ENCODE measurements at places on chromosomes 12 and 14. TPM values are rescaled to one million over a fixed set of nuclear protein-coding genes. Genes with fewer than 3 reads are reported as not detected.

Gene PPP1R36
- polyA plus RNA-seq, result 0.08 TPM

Gene KRT2
- polyA plus RNA-seq, result not detected

Gene BCL11B
- not detected for polyA plus RNA-seq

DNA sequence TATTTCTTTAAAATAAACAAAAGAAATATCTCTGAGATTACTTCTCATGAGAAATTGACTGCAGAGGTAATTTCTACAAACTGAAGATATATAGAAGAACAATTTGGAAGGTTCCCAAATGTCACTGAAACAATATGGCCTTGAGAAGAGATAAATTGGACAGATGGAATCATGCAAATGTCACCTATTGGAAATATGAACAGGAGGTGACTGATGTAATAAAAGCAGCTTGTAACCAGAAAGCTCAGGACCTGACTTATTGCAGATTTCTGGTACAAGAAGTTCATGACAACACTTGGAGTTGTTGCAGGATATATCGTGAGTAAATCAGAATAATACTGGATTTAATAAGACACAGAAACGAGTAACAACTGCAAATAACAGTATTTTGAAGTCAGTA lies 93.3 kb upstream of the TRHDE start:
- no peak for DNase-seq

DNA sequence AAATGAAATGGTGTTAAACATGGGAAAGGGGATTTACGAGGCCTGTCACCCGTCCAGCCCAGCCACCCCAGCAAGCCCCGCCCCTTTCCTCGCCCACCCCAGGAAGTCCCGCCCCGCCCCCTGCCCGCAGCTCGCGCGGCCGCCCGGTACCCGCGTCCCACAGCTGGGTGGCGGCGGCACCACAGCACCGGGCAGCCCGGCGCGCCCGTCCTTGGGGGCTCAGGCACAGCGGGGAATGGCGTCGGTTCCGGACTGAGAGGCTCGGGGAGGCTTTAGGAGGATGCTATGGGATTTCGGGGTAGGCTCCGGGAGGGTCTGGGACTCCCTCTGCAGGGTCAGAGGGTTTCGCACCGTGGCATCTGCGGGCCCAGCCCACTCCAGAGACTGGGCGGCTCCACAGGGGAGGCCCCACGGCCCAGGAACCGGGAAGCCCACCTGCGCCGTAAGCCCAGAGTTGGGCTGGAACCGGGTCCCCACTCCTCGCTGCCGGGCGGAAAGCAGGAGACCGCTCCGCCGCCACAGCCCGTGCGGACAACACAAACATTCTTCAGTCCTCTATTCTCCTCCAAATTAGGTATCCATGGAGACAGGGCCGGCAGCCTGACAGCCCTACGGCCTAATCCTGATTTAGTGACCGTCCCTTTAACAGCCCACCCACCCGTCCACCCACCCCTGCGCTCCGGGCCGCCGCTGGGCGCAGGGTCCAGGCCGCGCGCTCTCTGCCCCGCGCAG lies 1.4 kb downstream of the FIGNL2 start:
- DNase-seq, result peak; percentile 94

Gene GYS2
- polyA plus RNA-seq, result not detected

Gene OVCH1
- polyA plus RNA-seq, result not detected

- no peak for DNase-seq
Measured at GRCh38 chr14:84251411-84252115, 1278.4 kb upstream of the FLRT2 start.

GRCh38 chr12:27506645-27507189 lies 17.3 kb upstream of the PPFIBP1 start:
- DNase-seq, result no peak

- DNase-seq, result peak; percentile 47
Measured at GRCh38 chr14:106308839-106309389, 782.5 kb downstream of the TMEM121 start.

Gene EGLN3
- polyA plus RNA-seq, result 0.31 TPM

Gene CDCA3
- polyA plus RNA-seq, result 34.0 TPM

GRCh38 chr12:101670007-101670671 lies 27.3 kb upstream of the CHPT1 start:
- DNase-seq, result peak; percentile 19

GRCh38 chr12:5582541-5582940 lies 150.6 kb downstream of the NTF3 start:
- DNase-seq, result no peak

- no peak for DNase-seq
Measured at GRCh38 chr12:57781801-57782200, 786 bp upstream of the TSFM start.

Gene B4GALNT3
- 0.34 TPM for polyA plus RNA-seq

DNA sequence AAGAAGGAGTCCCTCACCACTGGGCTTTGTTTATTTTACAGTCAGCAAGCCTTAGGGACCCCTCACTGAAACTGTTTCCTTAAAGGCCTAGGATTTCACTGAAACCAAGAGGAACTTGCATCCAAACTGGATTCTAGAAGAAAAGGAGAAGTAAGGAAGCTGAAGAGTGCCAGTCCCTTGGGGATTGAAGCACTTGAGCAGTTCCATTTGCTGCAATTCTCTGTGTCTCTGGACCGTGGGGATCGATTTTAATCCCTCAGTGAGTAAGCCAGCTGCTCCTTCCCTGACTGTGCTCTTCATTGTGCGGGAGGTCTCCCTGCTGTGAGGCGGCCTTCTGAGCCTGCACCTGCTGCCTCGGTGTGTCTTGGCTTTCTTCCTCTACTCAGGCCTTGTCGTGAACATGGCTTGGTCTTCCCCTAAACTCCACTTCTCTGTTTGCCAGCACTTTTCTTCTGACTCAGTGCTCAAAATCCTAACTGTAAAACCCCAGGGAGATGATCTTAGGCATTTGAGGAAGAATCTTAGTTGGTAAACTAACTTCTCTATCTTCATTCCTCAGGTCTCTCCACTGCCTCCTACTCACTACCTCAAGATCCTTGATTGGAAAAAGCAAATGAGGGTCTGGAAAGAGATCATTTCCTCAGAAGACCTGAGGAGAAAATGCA lies 132.6 kb downstream of the SLC38A6 start:
- DNase-seq, result no peak

GRCh38 chr12:111261911-111262676 lies 106.8 kb downstream of the PHETA1 start:
- no peak for DNase-seq

GRCh38 chr14:65072937-65073336 lies 29.4 kb downstream of the MAX start:
- no peak for DNase-seq

GRCh38 chr14:41144370-41144769 lies 462.3 kb upstream of the LRFN5 start:
- no peak for DNase-seq

- no peak for DNase-seq
Measured at GRCh38 chr12:4460761-4461160, 15.1 kb upstream of the FGF6 start.

DNA sequence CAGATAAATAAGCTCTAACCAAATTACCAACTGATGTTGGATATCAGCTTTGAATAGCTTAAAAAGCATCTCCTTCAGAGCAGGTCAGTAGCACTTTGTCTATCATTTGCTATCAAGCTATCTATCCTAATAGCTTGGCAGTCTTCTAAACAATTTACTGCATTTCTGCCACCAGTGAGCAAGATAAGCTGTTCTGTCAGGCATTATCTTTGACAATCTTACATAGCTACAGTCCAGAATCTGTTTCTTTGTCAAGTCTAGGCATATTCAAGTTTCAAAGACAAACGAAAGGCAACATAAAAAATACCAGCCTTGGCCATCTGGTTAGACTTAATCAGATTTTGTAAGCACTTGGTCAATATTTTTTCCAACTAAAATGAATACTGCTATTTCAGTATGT lies 5.6 kb downstream of the ARMH4 start:
- DNase-seq, result no peak

GRCh38 chr12:104305349-104305748 lies 1.8 kb downstream of the EID3 start:
- DNase-seq, result no peak

GRCh38 chr14:102999227-102999895 lies 58.0 kb downstream of the CDC42BPB start:
- no peak for DNase-seq

Gene ZDHHC22
- polyA plus RNA-seq, result 0.03 TPM

- DNase-seq, result no peak
Measured at GRCh38 chr14:64942531-64943111, at the start of gene GPX2. TSS of gene GPX2 (minus strand) at chr14:64942745. CDS start at chr14:64942726, 19 bp downstream.

GRCh38 chr12:103929046-103929783 lies 995 bp upstream of the HSP90B1 start:
- peak; percentile 84 for DNase-seq

Gene ANKS1B
- 1.8 TPM for polyA plus RNA-seq

Gene C12orf56
- polyA plus RNA-seq, result not detected

Gene PTPRR
- polyA plus RNA-seq, result 1.4 TPM

GRCh38 chr14:32224737-32225377 lies 21.8 kb upstream of the RNU6-8 start:
- DNase-seq, result peak; percentile 80

DNA sequence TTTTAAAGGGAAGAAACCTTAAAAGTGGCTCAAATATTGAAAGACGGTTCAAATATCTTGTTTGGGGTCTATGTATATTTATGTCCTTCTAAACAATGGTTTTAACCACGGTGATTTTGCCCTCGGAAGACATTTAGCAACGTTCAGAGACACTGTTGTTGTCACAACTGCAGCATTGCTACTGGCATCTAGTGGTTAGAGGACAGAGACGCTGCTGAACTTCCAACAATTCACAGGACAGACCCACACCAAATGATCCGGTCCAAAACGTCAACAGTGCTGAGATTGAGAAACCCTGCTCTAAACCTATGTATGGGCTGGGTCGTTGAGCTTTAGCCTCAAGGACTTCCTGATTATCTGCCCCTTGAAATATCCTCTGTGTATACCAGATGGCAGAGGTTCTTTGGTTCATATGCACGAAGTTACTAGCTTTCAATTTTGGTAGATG lies 1.7 kb downstream of the ANGEL1 start:
- DNase-seq, result peak; percentile 36

Gene ACRBP
- polyA plus RNA-seq, result 0.88 TPM

DNA sequence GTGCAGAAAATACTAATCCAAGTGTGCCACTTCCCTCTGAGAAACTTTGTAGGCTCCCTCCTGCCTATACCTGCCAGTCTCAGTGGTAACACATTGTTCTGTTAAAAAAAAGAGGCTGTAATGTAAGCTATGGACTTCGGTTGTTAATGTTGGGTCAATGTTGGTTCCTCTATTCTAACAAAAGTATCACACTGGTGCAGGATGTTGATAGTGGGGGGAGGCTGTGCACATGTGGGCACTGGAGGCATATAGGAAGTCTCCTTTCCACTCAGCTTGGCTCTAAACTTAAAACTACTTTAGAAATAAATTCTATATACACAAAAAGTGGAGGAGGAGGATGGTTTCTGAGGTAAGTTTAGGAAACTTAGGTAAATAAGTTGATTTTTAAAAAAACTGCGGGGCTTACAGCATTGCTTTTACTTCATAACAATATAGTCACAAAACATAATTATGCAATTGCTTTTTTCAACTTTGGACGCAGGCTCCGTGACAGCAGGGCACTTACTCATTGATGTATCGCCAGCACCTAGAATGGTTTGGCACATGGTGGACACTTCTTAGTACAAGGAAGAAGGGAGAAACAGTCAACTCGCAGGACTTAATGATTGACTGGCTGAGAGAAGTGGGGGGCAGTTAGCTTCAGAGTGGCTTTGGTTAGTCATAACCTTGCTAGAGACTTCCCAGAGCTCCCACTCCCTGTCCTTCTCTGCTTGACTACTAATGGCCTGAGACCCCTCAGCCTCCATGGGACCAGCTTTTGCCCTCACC lies 7.9 kb upstream of the NYNRIN start:
- no peak for DNase-seq

GRCh38 chr12:106883426-106883825 lies 72.3 kb upstream of the TMEM263 start:
- no peak for DNase-seq

- DNase-seq, result no peak
Measured at GRCh38 chr12:71139153-71139735, 18.6 kb downstream of the TSPAN8 start.

DNA sequence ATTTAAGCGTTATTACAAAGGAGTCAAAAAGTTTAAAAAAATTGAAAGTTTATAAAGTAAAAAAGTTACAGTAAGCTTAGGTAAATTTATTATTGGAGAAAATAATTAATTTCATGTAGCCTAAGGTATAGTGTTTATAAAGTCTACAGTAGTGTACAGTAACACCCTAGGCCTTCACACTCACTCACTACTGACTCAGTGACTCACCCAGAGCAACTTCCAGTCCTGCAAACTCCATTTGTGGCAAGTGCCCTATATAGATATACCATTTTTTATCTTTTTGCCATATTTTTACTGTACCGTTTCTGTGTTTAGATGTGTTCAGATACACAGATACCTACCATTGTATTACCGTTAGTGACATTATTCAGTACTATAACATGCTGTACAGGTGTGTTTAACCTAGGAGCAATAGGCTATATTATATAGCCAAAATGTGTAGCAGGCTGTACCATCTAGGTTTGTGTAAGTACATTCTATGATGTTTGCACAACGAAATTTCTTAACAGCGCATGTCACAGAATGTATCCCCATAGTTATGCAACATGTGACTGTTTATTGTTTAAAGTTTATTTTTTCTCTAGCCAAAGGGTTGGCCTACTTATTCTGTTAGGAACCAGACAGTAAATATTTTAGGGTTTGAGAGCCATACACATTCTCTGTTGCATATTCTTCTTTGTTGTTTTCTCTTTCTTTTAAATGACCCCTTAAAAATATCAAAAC lies 155.5 kb downstream of the PCNX1 start:
- DNase-seq, result no peak

GRCh38 chr12:27689558-27690180 lies 6.6 kb upstream of the REP15 start:
- no peak for DNase-seq

- DNase-seq, result no peak
Measured at GRCh38 chr12:12466157-12466556, 96.5 kb downstream of the DUSP16 start.

Gene HCAR3
- not detected for polyA plus RNA-seq

All from SK-N-SH (cell line).